CD14-positive monocyte (primary cell): ENCODE measurements at places on chromosomes 3 and 15.
A peak's percentile ranks its signal among the peaks of the same experiment; 100 is the strongest.

- DNase-seq: no peak
These were observed 22.7 kb upstream of the CHL1 start for GRCh38 chr3:173886-174285.

DNA sequence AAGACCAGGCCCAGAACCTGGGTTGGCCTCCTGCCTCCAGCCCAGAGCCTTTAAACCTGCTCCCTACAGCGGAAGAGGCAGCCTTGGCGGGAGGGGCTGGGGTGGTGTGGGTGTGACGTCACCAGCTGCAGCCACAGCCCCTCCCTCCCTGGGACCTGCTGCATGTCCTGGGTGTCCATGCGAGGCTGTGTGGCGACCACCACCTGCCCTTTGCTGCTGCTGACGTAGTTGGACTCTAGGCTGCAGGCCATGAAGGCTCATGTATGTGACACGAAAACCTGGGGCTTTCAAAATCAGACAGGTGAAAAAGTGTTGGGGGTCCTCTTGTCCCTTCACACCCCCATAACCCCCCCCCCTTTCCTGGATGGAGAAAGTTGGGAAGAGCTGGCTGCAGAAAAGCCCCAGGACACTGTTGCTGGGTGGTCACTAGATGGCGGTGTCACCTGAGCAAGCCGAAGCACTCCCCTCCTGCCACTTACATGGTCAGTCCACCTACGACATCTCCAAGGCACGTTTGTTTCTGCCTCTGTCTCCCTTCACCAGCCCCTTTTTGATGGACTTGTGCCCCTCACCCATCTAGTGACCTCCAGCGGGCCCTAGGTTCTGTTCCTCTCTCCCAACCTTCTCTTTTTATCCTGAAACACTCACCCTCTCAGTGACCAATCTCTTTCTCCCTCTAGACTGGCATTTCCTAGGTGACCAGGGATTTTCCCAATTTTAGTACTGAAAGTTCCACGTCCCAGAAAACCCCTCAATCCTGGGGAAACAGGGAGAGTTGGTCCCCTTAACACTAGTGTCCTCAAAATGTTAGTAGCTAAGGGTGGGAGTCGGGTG lies 35.2 kb downstream of the SLC6A20 start:
- peak; percentile 39 for DNase-seq

GRCh38 chr3:157065201-157065600 lies 94.7 kb downstream of the CCNL1 start:
- DNase-seq: no peak

DNA sequence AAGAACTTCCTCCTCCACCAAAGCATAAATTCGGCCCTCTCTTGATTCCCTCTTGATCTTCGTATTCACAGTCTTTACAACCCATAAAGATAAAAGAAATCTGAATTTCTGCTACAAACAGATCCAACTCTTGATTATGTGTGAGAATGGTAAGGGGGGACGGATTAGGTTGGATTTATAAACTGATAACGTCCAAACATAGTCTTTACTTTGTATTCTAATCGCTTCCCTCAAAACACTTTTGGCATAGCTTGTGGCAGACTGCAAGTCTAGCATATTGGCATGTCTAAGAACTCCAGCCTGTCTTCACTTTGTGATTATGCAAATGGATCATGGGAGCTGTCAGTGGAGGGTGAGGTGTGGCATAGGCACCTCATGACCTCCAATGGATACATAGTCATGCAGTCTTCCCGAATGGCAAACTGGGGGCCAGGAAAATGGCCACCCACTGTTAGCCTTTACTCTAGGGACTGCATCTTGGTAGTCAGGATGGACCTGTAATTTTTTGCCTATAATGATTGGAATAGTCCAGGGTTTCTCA lies 24.3 kb upstream of the GPR171 start:
- no peak for DNase-seq

GRCh38 chr15:96237002-96237401 lies 93.5 kb upstream of the NR2F2 start:
- no peak for DNase-seq

DNA sequence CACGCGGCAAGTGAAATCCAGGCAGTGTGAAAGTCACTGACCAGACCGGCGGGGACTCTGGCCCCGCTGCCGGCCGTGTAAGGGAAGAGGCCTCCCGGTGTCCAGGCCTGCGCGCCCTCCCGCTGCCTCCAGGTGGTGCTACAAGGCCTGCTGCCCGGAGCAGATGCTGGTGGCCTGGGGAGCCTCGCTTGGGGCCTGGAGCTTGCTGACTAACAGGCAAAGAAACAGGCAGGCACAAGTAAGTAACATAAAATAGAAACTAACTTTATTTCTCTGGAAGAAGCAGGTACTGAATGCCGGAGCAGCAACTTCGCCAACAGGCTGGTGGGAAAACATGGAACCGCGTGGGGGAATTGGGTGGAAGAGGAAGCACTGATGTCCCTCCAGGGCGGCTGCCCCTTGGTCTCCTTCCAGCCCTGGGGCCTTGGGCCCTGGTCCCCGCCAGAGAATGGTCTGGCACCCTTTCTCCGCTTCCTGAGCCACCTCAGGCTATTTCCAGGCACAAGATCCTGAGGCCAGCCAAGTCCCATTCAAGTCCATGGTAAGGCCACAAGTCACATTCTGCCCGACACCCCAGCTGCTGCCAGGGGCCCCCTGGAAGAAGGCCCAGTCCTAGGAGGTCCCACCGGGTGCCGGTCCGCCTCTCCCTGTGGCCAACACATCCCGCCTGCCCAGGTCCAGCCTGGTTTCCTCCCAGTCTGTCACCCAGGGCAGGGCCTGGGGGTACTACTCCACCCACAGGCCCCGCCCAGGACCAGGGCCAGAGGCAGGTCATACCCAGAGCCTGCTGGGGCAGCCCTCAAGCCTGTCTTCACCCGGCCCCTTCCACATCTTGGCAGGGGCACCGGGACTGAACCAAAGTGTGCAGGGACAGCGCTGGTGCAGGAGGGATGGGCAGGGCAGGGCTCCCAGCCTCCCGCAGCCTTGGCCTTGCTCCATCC lies 45.0 kb downstream of the TNK2 start:
- DNase-seq: peak; percentile 64

GRCh38 chr3:77816366-77816765 lies 776.5 kb downstream of the ROBO2 start:
- DNase-seq: no peak

- DNase-seq: no peak
These were observed 123.3 kb upstream of the MME start for GRCh38 chr3:154956815-154957214.

DNA sequence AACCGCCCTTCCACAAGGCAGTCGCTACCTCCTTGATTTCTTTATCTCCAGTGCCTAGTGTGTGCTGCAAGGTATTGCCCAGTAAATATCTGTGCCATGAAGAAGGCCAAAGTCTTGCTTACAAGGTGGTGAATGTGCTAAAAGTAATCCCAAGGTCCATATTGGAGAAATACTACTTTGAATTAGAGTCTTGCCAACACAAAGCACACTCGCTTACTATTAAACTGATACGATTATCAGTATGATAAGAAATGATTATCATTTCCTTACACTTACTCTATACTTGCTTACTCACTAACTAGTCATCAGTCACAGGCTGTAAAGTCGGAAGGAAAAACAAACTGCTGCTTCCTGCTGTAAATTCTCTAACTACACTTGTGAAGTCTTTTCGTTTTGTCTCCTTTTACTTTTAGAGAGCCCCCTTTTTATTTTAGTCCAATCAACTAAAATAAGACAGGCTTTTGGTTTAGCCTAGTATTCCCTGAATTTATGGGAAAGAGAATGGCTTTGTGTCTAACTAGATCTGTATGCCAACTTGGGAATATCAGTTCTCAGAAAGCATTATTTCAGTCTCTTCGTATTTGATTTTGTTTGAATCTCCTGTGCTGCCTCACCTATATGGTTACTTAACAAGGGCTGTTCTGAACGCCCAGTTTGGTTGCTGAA lies 107.1 kb upstream of the TSC22D2 start:
- DNase-seq: no peak

- DNase-seq: no peak
These were observed 7.9 kb downstream of the RPL32 start for GRCh38 chr3:12833222-12834161.

GRCh38 chr15:42548249-42549031 lies at the start of the genes HAUS2 and LRRC57:
Gene HAUS2, plus strand, starts transcription at chr15:42548838. Its CDS starts 35 bp downstream, at chr15:42548873.
Gene LRRC57, minus strand, starts transcription at chr15:42548793. Its CDS starts 359 bp downstream, at chr15:42548434.
- peak; percentile 80 for DNase-seq

- DNase-seq: no peak
These were observed 6.1 kb downstream of the OSBPL10 start for GRCh38 chr3:31974964-31975363.
